ENCODE measurements at places on chromosomes 12 and 14.

DNA sequence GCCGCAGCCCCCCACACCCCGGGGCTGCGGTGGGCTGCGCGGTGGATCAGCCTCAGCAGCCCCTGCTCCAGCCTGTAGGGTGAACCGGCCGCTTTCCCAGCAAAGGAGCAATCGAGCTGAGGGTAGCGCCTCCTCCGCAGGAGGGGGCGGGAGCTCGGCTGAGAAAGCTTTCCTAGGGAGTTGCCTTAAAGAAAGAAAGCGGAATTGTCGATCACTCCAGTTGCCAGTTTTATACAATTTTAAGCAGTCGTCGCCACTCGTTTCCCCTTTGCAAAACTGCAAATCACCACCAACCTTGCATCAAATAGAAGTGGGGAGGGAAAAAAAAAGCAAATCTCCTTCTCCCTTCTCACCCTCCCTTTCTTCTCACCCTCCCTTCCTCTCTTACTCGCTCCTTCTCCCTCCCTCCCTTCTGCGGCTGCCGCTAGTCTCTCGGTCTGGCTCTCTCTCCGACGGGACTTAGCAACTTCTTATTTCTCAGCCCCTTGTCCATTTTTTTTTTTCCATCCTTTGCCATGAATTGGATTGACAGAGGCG, at the start of gene PDE3A:
Gene PDE3A, plus strand, starts transcription at position 424 of the 537 bp plus-strand sequence. CDS start 748 bp downstream, outside the sequence.
- peak; percentile 23 for DNase-seq

DNA sequence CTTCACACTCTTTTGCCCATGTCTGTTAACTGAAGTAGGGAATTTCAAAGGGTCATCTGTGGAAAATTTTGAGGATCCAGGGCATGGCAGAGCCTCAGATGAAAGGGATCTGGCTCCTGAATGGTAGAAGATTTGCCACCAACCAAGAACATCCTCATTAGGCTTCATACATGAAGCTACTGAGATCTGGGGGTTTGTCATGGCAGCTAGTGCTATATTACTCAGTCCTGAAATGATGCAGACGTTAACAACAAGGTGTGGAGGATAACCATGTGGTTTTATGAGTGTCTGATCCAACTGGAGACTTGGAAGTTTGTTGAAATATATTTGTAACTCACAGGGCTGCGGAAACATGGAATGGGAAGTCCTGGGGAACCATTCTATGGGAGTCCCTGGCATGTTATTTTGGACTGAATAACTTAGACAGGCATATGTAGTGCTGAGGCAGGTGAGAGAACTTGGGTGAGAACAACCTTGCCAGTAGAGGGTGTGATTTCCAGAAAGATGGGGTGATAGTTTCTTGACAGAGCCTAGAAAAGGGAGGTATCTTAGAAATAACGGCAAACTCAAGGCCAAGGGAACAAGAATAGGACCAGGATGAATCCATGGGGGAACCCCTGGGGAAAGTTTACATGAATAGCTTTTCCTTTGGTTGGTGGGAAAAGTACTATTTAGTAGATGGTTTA, 42.0 kb upstream of the C12orf75 start:
- no peak for DNase-seq

DNA sequence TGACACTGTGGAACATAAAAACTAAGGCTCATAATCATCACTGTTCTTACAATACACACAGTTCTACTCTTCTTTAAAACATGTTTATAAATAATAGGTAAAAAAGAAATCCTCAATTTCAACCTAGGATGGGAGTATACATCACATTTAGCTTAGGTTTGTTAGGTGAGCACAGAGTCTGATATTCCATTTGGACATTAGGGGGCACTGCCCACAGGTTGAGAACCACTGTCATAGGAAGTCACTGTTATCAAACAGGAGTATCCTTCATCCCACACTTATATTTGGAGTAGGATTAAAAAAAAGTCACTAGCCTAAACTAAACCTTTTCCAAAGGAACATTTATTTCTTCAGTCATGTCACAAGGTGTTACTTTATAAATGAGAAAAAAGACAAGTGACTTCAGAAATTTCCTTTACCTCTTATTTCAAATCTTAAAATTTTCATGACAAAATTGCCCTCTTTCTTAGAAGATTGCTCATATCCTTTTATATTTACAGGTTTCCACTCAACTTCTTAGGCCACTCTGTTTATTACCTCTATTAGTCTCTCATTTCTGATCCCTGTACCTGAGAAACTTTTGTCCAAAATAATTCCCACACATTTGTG, 240.6 kb downstream of the CPNE8 start:
- DNase-seq: peak; percentile 18

GRCh38 chr12:132766380-132767085, 4.9 kb upstream of the ANKLE2 start:
- DNase-seq: no peak

DNA sequence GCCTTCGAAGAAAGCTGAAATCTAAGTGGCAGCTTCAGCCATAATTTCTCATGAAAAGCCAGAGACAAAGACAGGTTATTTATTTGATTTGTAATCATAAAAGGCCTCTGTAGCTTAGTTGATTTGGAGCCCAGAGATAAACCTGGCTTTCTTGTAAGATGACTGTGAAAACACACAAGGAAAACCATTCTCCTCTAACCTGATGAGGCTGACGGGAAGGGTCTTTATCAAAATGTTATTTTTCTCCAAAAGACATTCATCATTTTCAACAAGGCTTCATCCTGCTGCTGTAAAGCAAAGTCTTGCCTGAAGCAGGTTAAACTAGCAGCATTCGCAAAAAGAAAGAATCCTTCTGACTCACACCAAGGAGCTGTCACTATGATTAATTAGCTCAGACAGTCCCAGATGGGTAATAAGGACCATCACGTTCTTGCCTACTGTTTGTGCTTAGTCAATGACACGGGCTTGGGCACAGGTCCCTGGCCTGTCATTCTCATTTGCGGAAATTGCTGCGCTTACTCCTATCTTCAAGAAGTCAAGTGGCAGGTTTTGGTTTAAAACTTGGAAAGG, 286.6 kb downstream of the C12orf75 start:
- DNase-seq: peak; percentile 63

DNA sequence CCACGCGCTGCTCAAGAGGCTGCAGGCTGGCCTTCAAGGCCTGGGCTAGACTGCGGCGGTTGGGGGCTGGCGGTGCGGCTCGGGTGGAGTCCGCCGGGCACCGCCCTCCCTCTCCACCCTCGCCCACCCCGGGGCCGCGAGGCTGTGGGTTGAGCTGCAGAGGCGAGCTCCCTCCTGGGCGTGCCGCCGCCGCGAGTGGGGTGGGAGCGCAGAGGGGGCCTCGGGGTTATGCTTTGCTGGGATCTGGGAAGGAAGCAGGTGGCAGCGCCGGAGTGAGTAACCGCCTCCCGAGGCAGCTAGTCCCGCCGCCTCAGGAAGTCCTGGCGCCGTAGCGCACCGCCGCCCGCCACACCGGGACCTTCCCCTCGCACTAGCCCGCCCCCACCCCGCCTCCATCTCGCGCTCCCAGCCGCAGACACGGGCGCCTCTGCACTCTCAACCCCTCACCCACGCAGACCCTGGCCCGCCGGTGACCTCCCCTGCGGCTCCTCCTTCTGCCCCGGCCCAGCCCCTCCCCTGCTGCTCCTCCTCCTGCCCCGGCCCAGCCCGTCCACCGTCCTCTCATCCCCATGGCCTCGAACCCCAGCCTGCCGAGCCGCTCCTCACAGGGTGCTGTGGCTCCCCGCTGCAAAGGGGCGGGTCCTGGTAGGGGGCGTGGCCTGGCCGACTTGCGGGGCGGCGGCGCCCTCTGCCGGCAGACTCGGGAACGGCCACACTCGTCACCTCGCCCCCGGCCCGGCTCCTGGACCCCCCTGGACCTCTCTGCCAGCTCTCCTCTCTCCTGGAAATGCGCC, 16.6 kb downstream of the TAMALIN start:
- DNase-seq: peak; percentile 40

- DNase-seq: no peak
Measured at GRCh38 chr12:65868133-65868705, 43.9 kb downstream of the HMGA2 start.

DNA sequence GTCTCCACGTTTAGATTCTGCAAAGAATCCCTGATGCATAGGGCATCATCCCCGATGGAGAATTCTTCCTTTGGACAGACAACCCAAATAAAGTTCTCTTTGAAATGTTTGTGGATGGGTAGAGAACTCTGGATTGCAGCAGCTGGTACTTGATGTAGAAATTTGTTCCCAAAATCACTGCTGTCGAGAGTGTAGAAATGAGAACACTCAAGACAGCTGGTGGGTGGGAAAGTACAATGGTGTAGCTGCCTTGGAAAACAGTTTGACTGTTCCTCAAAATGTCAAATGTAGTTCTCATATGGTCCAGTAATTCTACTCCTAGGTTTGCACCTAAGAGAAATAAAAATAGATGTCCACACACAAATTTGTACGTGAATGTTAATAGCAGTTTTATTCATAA, 671.5 kb upstream of the TMEM132C start:
- no peak for DNase-seq

GRCh38 chr14:89724628-89724960, 229.9 kb downstream of the EFCAB11 start:
- no peak for DNase-seq

- no peak for DNase-seq
Measured at GRCh38 chr12:66367015-66367667, 64.8 kb downstream of the HELB start.

DNA sequence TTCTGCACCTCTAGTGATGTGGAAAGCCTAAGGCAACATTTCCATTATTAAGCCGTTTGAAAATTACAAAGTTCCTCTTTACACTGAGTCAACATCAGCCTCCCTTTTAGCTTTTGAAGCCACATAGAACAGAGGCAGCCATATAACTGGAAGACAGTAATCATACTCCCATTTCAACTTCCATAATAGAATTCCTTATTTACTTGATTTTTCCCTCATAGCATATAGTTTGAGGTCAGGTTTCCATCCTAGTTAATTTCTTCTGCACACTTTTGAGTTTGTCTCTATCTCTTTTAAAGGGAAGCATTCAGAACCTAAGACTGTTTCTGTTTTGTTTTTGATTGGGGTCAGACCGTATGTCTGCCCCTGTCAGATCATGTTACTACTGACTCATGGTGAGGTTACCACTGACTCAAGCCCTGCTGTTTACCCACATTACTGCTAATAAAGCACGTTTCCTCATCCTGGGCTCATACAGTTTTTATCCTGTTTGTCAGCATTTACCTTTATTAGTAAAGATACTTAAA, 161.0 kb downstream of the SLC38A4 start:
- peak; percentile 84 for DNase-seq

- no peak for DNase-seq
Measured at GRCh38 chr14:106436310-106436905, 910.0 kb downstream of the TMEM121 start.

DNA sequence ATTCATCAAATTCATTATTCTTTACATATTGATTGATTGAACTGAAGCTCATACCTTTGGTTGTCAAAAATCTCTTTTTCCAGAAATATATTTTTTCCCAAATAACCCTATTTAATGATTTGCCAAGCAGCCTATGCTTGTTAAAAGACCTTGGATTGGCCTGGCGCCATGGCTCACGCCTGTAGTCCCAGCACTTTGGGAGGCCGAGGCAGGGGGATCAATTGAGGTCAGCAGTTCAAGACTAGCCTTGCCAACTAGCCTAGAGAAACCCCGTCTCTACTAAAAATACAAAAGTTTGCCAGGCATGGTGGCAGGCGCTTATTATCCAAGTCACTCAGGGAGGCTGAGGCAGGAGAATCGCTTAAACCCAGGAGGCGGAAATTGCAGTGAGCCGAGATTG, 165.1 kb upstream of the MGAT4C start:
- no peak for DNase-seq

GRCh38 chr12:27672643-27673042, 23.6 kb upstream of the REP15 start:
- DNase-seq: no peak

DNA sequence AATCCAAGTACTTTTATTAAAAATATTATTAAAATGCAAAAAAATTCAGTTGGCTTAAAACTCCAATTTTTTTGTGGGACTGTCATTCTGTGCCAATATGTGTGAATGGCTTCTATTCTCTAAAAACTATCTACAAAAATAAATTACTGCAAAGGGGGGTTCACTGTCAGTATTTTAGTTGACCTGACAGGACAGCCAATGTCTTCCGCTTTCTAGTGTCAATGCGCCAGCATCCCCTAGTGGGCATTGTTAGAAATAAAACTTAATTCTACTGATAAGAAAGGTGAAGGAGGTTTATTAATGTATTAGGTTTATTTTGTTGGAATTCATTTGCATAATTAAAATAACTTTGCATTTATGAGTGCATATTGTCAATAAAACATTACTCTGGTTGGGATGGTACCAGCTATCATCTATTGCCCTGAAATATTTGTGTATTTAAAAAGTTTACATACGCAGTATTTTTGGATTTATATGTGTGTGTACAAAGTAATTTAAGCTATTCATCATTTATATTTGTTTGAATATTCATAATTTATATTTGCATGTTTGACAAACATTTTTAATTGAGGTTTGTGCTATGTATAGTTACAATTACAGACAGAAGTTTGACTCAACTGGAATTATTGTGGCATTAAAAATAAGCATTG, 527.2 kb downstream of the FLRT2 start:
- peak; percentile 12 for DNase-seq

DNA sequence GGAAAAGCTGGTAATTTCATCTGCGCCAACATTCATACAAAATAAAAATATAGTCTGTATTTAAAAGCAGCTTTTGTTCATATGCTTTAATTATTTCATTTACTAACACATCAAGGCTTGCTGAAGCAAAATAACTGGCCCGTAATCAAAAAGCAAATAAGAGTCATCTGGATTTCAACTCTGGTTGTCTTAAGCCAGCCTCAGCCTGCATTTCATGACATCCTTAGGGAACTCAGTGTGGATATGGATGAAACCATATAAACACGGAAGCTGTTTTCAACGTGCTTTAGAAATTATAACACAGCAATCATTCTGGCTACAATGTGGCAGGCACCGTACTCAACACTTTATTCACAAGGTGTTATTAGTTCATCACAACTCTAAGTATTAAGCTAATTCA, 852 bp downstream of the COX16 start:
- DNase-seq: no peak

- DNase-seq: peak; percentile 80
Measured at GRCh38 chr12:3236345-3237187, 159.4 kb downstream of the TSPAN9 start.

- DNase-seq: no peak
Measured at GRCh38 chr12:22322091-22322490, 12.4 kb downstream of the ST8SIA1 start.

DNA sequence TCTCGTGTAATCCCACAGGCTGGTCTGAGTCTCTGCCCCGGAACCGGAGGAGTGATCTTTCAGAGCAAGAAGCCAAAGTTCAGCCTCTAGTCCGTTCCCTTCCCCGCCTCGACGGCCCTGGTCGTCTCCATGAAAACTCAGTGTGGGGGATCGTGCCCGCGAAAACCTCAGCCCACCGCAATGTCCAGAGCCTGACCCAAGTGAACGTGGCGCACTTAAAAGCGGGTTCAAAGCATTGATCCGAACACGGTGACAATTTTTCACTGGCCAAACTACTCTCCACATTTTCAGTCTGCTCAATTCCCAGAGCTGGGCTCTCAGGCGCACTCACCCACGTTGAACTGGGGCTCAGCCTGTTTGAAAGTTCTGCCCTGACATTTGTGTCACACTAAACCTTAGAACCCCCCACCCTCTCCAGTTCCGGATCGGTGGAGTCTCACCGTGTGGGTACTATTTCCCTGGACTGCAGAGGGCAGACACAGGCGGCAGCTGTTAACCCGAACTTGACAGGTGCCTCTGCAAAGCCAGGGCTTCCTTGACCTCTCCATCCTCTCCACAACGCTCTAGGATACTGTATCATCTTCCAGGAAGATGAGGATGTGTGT, 886 bp upstream of the PRICKLE1 start:
- DNase-seq: peak; percentile 13
